ENCODE measurements at places on chromosomes 7 and 10.

DNA sequence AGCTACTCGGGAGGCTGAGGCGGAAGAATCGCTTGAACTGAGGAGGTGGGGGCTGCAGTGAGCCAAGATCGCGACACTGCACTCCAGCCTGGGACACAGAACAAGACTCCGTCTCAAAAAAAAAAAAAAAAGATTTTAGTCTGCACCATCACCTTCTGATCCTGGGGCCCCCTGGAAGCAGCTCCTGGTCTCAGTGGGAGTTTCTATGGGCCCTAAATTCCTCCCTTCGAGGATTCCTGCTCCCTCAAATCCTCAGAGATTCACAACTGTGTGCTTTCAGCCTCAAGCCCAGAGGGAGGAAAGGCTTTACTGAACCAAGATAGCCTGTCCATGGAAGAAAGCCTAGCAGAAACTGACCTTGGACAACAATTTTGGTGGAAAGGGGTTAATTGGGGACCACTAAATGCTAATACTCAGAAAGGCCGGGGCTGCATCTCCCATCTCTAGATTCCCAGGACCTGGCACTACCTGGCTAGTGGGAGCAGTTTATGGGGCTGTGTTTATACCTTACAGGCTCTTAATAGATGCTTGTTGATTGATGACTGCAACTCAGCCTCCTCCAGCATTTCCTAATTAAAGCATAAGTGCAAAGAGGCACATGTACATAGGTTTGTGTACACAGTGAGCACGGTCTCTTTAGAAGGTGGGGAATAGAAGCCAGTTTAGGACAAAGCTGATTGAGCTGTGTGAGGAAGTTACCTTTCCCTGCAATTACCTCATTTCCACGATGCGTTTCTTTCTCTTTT is 9.2 kb upstream of the FGFR2 start:
- no peak for DNase-seq

- DNase-seq = no peak
These were observed 710.1 kb upstream of the KCND2 start for GRCh38 chr7:119562839-119563238.

GRCh38 chr10:26781797-26782196 is 79.0 kb downstream of the ABI1 start:
- DNase-seq = peak; percentile 13

DNA sequence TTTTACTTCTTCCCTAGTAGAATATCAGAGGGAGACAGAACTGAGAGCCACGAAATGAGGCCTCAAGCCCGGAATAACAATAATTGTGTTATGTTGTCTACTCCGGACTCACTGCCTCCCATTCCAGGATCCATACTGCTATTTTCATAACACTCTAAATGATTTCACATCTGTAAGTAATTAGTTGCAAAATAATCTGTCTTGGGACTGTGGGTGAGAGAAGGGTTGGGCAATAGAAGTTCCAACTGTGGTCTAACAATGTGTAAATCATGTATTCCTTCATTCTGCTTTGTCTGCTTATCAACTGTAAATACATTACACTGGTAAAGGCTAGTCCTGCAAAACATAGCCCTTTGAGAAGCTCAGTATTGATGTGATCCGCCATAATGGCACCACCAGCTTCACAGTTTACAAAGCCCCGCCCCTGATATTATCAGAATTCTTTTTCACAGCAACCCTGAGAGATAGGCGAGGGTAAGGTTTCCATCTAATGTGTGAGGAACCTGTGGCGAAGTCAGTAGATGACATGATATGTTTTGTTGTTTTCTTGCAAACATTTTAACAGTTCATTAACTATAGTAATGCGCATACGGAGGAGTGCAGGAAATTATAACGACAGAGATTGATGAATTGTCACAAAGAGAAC is 265.7 kb upstream of the BMPER start:
- DNase-seq = peak; percentile 2

DNA sequence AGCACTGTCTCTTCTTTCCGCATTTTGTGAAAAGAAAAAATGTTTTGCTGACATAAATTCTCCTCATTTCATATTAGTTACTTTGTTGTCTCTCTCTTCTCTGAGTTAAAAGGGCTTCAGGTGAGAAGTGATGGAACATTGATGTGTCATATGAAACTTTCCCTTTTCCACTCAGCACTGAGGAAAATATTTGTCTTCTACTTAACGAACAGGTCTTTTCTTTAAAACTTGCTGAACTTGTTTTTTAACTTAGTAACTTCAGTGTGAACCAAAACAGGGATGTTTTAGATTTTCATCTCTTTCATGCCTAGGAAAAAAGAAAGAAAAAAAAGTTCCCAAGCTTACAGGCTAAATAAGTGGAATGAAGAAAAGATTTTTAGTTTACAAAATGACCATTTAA is 19.0 kb upstream of the TSPAN12 start:
- DNase-seq = no peak

DNA sequence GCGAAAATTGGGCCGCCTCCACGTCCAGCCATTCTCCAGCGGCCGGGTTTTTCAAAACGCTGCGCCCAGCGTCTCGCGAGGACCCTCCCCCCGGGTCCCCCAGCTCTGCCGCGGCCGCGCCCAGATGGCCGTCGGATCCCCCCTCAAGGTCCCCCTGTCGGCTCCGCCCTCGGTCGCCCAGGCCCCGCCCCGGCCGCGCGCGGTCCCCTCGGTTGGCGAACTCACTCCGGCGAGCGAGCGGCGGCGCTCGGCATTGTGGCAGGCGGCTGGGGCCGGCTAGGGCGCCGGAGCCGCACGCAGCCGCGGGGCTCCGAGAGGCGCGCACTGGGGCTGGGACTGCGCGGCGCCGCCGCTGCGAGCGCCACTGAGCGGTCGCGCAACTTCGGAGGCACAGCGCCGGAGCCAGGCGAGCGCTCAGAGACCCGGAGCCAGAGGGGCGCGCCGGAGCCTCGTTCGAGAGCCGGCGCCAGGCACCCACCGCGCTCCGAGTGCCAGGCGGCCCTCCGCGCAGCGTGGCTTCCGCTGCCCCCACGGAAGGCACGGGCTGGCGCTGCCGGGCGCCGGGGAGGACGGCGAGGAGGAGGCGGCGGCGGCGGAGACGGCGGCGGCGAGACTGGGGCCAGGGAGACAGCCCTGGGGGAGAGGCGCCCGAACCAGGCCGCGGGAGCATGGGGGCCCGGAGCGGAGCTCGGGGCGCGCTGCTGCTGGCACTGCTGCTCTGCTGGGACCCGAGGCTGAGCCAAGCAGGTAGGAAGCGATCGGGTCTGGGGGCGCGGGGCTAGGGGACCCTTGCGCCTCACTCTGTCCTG is at the start of gene UNC5B:
UNC5B (plus strand) TSS at position 253 of the 809 bp plus-strand sequence; CDS start at position 669, 416 bp downstream.
- DNase-seq = peak; percentile 88

DNA sequence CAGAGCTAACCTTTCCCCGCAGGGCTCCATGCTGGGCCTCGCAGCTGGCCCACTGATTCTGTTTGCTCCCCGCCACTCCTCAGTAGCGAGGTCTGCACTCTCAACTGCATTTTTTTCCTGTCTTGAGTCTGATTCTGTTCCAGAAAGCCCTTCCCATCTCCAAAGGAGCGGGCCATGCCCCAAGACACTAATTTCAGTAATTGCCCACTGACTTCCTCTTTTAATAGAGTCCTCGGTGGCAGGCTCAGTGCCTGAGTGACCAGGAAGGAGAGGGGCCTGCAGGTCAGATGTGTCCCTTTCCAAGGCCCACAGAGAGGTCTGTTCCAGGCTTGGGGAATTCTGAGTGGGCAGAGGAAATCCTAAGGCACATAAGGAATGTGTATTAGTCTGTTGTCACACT is 77.4 kb downstream of the ADCY1 start:
- no peak for DNase-seq

GRCh38 chr10:68434657-68435056 is 27.6 kb upstream of the RUFY2 start:
- DNase-seq = peak; percentile 1

- DNase-seq = no peak
These were observed 322.1 kb downstream of the ARL4A start for GRCh38 chr7:13009517-13009916.

GRCh38 chr7:114212721-114213429 is 201.7 kb upstream of the FOXP2 start:
- no peak for DNase-seq

DNA sequence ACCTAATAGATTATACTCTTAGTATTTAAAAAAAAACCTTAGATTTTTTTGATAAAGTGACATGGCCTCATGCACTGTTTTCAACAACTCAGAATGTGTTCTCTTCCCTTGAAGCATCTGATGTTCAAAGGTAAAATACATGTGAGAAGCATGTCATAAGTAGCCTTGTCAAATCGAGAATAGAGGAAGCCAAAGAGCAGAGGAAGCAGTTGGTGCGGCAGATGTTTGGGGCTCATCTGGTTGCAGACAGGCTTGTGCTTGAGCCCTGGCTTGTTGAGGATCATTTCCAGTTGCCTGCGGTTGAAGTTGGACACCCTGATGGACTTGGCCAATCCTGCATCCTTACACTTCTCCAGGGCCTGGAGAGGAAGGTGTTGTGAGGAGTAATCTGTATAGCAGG is 59.2 kb downstream of the AKR1E2 start:
- DNase-seq = no peak

DNA sequence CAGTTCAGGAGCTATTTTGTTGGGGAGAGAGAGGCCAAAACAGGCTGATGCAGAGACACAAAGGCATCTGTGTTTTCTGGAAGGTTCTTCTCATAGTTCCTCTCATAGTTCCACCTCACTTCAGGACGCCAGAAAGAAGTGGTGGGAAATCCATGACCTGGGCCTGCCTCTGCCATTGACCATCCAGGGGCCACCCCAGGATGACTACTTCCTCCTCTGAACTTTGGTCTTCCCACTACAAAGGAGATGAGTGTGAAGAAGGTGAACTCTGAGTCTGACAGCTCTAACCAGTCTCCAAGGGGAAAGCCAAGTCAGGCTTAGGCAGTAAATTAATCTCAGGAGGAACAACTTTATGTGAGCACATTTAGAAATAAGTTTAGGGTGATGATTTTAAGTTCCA is 175.8 kb upstream of the TCF7L2 start:
- DNase-seq = no peak

DNA sequence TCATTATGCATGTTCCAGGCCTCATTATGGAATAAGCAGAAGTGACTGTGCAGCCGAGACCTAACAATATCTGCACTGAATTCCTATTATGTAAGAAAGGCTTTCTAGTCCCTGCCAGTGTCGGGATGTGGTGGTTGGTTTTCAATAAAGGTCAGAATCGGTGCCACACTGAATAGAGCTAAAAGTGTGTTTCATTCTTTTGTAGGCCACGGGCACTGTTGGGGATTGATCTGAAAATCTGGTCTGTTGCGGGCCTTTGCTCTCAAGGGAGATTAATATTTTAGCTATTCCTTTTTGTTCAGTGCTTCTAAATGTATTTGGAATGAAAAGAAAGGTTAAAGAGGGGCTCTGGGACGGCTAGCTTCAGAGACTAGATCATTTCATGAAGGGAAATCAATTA is 559.4 kb upstream of the GALNT17 start:
- no peak for DNase-seq

DNA sequence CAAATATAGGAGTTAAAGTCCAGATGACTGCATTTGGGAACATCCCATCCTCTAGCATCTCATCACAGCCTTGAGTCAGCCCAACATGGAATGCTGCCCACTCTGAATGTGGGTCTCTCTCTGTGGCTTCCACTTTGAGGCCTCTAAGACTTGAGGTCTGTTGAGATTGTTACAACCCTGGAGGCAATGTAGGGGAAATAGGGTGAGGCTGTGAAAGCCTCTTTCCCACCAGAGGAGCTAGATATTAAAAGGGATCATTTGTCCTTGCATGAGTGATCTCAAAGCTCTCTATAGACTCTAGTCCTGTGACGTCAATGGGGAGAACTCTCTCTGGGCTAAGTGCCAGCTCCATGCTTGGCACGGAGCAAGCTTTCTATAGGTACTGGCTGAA is 6.4 kb upstream of the GOLGA7B start:
- peak; percentile 88 for DNase-seq

- DNase-seq = no peak
These were observed 201.8 kb downstream of the GLI3 start for GRCh38 chr7:42035210-42035609.

DNA sequence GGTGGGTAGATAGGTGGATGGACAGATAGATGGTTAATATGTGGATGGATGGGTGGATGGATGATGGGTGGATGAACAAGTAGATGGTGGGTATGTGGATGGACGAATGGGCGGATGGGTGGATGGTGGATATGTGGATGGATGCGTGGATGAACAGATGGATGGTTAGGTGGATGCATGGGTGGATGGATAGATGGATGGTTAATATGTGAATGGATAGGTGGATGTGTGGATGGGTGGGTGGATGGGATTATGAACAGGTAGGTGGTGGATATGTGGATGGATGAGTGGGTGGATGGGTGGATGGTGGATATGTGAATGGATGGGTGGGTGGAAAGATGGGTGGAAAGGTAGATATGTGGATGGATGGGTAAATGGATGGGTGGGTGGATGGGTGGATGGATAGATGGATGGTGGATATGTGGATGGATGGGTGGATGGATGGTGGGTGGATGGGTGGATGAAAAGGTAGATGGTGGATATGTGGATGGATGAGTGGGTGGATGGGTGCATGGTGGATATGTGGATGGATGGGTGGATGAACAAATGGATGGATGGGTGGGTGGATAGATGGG is 14.8 kb downstream of the KNDC1 start:
- no peak for DNase-seq

GRCh38 chr10:100623521-100624230 is 87.9 kb downstream of the HIF1AN start:
- no peak for DNase-seq

GRCh38 chr10:29826221-29826620 is 191.4 kb upstream of the SVIL start:
- no peak for DNase-seq

GRCh38 chr7:55534262-55534915 is 37.9 kb downstream of the VOPP1 start:
- peak; percentile 83 for DNase-seq

GRCh38 chr10:23478570-23478969 is 39.7 kb downstream of the OTUD1 start:
- peak; percentile 48 for DNase-seq

DNA sequence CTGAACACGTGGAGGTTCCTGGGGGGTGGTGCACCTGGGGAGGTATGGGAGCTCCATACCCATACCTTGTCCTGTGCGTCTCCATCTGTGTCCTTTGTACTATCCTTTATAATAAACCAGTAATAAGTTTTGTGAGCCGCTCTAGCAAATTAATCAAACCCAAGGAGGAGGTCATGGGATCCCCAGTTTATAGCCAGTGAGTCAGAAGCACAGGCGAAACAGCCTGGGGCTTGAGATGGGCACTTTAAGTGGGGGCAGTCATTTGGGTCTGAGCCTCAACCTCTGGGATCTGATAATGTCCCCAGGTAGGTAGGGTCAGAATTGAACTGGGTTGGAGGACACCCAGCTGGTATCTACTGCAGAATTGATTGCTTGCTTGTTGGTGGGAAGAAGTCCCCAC is 16.9 kb downstream of the SNX10 start:
- no peak for DNase-seq

- DNase-seq = peak; percentile 40
These were observed 64.1 kb downstream of the DOCK1 start for GRCh38 chr10:126969310-126969709.

- DNase-seq = no peak
These were observed 403.5 kb upstream of the ANKRD30A start for GRCh38 chr10:36721871-36722270.

DNA sequence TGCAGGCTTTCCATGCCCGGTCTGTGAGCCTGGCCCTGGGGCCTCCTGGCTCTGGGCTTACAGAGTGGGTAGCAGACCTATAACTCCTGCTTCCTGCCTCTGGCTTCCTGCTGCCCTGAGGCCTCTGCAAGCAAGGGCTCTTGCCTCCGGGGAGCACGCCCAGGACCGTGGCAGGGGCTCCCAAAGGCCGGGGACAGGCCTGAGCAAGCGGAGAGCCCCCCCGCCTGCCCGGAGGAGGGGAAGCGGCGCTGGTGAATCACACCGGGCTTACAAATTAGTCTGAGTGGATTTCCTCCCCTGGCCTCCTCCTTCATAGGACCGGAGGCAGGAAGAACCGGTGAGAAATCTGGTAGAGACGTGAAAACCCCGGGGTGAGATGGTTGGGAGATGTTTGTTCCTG is 1.5 kb upstream of the MYL10 start:
- peak; percentile 83 for DNase-seq
